Activated B cell treated with CpG ODN at 0.5 μM for 24 hours (primary cell): ENCODE measurements at places on chromosomes 13 and 19.

- DNase-seq, result no peak
Observed at GRCh38 chr13:98664047-98664446, 87.1 kb upstream of the STK24 start.

DNA sequence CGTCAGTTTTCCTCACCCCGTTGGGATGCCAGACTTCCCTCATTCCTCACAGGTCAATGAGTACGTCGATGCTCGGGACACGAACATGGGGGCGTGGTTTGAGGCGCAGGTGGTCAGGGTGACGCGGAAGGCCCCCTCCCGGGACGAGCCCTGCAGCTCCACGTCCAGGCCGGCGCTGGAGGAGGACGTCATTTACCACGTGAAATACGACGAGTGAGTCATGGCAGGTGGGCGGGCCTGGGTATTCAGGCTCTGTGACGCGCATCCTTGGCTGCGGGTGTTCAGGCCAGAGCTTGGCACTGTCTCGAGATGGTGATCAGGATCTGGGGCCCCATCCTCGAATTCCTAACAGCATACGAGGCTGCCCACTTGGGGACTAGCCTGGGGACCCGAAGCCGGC, 21.4 kb downstream of the UHRF1 start:
- DNase-seq, result no peak

- no peak for DNase-seq
Observed at GRCh38 chr19:56191115-56191514, 6.5 kb downstream of the ZSCAN5B start.

- DNase-seq, result no peak
Observed at GRCh38 chr19:46723471-46723870, 6.6 kb upstream of the PRKD2 start.

- DNase-seq, result no peak
Observed at GRCh38 chr13:51241720-51242119, 19.5 kb downstream of the FAM124A start.

DNA sequence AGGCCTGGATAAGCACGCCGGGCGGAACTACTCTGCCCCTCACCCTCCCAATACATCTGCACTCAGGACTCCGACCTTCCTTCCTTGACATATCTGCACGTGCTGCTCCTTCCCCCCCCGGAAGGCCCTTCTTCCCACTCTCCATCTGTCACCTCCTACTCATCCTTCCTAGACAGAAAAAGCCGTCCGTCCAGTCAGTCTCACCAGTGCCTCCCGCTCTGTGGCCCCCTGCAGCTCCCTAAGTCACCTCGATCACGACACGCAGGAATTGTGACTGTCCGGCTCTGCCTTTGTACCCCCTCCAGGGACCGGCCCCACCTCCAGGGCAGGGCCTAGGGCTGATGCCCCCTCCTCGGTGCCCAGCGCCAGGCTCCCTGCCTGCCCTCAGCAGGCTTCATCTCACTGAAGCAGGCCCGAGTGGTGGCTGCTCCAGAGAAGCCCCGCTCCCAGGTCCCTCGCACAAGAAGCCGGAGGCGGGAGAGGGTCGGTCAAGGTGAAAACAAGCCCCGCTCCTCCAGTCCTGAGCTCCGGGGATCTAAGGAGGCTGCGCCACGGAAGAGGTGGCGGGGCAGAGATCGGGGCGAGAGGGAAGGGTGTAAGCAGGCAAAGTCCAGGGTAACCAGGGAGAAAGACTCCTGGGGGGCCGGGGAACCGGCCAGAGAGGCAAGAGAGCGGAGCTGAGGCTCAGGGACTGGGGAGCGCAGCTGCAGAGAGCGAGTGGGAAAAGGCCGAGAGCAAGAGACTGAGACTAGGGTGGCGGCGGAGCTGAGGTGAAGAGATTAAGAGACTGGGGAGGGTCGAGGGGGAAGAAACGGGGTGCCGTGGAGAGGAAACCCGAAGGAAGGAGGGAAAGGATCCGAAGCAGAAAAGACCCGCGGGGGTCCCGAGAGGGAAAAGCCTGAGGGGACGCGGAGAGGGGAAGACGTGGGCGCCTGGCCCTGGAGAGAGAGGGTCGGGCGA, 1.1 kb downstream of the PPP6R1 start:
- DNase-seq, result peak; percentile 33

- DNase-seq, result no peak
Observed at GRCh38 chr19:58434217-58434616, 5.7 kb downstream of the ZNF132 start.

GRCh38 chr19:20209051-20209450, 42.0 kb downstream of the ZNF486 start:
- no peak for DNase-seq

DNA sequence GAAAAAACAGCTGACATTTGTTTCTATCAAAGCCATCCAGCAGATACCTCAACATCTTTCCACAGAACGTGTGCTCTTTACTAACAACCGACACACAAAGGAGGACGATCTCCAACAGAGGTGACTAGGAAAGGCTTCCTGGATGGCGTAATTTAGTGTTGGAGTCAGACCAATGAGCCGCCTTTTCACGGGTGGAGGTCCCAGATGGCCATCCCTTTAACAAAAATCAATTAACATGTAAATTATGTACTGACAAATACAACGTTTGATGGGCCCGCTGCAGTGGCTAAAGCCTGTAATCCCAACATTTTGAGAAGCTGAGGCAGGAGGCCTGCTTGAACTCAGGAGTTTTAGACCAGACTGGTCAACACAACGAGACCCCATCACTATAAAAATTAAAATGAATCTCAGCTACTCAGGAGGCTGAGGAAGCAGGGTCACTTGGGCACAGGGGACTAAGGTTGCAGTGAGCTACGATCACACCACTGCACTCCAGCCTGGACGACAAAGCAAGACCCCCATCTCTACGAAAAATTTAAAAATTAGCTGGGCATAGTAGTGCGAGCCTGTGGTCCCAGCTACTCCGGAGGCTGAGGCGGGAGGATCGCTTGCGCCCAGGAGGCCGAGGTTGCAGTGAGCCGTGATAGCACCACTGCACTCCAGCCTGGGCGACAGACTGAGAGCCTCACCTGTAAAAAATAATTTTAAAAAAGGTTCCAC, 1.2 kb upstream of the DPY19L3 start:
- no peak for DNase-seq

DNA sequence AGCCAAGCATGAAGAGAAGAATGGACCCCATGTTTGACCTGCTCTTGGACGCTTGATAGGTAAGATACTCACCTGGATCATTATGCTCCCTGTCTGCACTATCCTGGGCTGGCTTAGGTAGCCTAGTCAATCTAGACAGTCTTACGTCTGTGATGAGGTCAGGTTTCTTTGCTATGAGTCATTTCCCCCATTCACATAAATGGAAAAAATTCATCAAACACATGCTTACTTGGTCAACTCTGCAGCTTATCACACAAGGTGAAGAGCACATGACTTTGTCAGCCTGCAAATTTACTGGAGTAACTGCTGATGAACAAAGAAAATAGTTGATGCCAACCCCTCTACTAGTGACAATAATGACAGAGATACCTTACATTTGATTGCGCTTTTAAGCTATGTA, 170.0 kb downstream of the NUFIP1 start:
- no peak for DNase-seq

DNA sequence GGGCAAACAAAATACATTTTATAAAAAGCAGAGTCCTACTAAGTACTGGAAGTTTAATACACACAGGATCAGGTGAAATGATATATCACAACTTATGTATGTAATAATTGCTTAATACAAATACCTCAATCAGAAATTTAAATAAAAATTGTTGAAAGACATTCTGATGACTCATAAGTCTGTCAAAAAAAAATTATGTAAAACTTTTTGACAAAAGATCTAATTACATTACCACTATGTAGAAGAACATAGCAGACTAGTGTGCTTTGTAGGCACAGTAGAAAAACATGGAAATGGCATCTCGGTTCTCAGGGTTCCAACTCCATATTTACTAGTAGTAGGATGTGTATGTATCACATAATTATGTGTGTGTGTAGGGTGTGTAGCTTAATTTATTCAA, 156.2 kb downstream of the DNAJC3 start:
- no peak for DNase-seq

GRCh38 chr19:50639121-50640112, at the start of gene SYT3:
Gene SYT3 (minus strand): TSS chr19:50639881. CDS start chr19:50637411, 2,470 bp downstream.
- DNase-seq, result peak; percentile 21

DNA sequence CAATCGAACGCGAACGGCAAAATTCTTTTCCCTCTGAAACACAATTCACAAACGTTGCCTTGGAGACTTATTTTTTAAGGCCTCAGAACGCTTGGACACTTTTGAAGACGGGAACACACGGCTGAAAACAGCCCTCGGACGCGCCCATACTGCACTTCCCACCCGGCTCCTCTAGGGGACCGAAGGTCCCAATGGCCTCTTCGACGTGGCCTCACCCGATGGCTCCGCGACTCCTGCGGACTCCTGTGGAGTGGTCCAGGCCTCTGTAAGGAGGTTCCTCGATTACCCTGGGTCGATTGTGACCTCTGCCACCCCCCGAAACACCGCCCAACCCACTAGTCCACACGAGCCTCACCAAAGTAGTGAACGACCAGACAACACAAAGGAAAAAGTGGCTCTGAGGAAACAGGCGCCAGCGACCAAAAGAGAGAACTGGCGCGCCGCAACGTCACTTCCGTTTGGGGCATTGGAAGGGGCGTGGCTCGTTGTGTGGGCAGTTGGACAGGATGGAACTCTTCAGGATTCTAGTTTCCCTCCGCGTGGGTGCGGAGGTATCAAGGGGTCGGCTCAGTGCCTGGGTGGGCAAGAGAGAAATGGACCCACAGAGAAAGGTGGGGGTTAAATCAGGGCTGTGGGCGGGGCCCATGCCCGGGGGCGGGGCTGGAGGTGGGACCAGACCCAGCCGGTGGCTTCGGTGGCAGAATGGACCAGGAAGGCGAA, at the start of gene ZNF560:
Gene ZNF560, minus strand, starts transcription at position 434 of the 720 bp plus-strand sequence. CDS start 23,303 bp downstream, outside the sequence.
- no peak for DNase-seq

GRCh38 chr13:71546881-71547280, 320.1 kb downstream of the DACH1 start:
- DNase-seq, result no peak

DNA sequence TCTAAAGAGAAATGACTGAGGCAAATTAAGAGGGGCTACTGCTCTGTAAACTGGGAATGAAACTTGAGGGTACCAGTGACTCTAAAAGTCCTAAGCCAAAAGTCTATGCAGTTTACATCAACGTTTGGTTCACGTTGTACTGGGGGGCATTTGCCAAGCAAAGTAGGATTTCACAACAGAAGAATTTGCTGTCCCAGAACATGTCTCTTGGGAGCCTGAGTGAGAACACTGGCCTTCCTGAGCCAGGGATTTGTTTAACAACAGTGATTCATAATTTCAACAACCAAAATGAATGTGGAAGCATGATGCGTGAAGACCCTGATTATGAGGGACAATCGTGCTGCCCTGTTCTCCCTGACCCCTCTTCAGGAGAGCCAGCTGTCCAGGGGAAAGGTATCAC, 178.0 kb downstream of the OXGR1 start:
- no peak for DNase-seq

GRCh38 chr19:45638930-45639729, at the start of gene EML2:
Gene EML2 (minus strand): TSS chr19:45639397. CDS start chr19:45639376, 21 bp downstream.
- peak; percentile 67 for DNase-seq

- DNase-seq, result no peak
Observed at GRCh38 chr19:9808855-9809824, 9.7 kb downstream of the FBXL12 start.

- DNase-seq, result no peak
Observed at GRCh38 chr13:99022941-99023340, 45.1 kb upstream of the DOCK9 start.

DNA sequence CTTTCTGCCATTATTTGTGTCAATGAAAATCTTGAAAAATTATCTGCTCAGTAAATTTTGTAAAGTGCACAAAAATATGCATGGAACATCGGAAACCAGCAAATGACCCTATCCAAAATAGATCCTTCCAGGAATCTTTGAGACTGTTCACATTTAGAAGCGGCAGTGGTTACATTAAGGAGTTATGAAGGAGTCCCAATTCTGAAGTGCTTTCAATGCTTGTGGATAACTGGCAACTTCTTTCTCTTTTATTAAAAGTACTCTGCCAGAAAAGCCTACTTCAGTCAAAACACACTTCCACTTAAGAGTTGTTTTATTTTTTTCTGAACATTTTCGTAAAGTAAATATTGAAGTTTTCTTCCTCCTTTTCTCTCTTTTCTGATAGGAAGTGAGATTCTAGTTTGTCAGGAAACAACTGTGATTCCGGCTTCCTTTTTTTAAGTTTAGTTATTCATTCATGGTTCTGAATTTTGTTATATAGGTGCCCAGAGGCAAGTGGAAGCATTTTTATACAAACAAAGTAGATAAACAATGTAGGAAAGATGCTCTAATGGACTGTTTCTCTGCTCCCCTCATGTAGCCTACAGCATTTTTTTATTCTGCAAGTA, 83.5 kb downstream of the PCDH9 start:
- no peak for DNase-seq

DNA sequence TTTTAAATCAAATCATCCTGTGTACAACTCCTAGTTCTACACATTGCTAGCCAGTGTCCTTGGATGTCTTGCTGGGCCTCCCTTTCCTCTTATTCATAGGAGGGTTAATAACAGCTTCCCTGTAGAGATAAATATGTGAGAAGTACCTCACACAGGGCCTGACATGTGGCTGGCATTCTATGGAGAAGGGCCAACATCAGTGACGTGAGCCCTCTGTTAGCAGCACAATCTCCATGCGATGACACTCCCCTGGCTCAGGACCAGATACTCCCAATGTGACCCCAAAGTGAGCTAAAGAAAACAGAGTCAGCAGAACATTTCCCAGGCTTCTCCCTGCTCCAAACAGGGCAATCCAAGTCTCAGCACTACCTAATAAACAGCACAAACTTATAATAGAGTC, 818.4 kb downstream of the DIAPH3 start:
- no peak for DNase-seq

DNA sequence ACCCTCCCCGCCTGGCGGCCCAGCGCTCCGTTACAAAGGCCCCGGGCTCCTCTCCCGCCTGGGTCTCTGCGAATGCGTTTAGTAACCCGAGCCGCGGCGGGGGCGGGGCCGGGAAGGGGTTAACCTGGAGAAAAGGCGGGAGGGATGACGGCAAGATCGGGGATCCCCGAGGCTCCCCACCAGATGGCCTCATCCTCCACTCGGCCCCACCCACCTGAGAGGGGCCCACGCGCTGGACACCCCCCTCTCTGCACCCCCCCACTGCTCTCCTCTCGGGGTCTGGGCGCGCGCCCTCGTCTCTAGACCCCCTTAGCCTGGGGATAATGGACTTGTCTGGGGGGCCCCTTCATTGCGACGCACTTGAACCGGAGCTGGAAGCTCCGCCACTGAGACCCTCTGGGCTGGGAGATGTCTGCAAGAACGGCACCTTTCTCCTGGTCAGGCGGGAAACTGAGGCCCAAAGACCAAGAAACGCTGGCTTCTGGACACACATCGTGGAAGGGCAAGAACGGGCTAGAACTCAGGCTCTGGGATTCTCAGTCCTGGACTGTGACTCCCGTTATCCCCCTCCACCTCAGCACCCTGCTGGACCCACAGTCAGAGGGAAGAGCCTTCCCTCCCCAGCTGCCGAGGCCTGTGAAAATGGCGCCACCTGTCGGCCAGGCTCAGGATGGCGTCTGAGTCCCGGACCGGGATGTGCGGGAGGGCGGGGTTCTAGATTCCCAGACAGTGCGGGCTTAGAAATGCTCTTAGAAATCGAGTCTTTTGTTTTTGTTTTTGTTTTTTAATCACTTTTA, 2.9 kb upstream of the LTBP4 start:
- DNase-seq, result peak; percentile 82

- DNase-seq, result no peak
Observed at GRCh38 chr19:16889883-16890460, 1.2 kb downstream of the F2RL3 start.
